ENCODE measurements at places on chromosomes 16 and 17.

DNA sequence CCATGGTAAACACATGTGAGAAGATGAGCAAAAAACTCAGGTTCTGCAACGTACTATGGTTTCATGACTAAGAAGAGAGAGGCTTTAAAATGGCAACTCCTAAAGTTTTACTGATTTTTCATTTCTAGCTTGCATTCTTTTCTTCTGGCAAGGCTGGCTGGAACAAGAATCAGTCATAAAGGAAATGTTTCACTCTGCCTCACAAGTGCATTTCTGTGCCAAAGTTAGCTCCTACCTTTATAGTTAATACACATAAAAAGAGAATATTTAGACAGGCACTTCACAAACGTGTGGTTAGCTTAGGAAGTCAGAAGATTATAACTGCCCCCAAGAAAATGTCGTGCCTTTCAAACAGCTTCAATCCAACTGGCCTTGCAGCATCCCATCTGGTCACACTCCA lies 417.1 kb upstream of the CDH11 start:
- no peak for DNase-seq

DNA sequence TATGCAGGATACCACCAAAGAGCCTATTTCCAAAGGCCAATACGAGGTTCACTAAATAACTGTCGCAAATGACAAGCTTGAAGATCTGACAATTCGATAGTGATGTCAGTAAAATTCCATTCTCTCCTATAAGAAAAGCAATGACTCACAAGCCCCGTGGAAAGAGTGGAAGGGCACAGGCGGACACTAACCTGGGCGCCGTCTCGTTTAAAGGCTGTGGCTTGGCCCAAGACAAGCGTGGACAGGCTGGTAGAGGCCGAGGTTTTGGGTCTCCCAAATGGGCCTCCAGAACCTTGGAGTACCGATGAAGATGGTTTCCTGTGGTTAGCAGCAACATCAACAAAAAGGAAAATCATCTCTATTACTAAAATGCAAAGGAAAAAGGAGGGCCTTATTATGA lies 16.5 kb upstream of the SLC38A8 start:
- DNase-seq = no peak

- DNase-seq = no peak
Measured at GRCh38 chr17:66580184-66580955, 254.5 kb upstream of the CACNG5 start.

- no peak for DNase-seq
Measured at GRCh38 chr17:45732926-45733505, 51.1 kb upstream of the CRHR1 start.

GRCh38 chr16:87201790-87202189 lies 115.4 kb downstream of the C16orf95 start:
- DNase-seq = no peak

GRCh38 chr17:38719943-38720641 lies 10.0 kb upstream of the CISD3 start:
- no peak for DNase-seq

DNA sequence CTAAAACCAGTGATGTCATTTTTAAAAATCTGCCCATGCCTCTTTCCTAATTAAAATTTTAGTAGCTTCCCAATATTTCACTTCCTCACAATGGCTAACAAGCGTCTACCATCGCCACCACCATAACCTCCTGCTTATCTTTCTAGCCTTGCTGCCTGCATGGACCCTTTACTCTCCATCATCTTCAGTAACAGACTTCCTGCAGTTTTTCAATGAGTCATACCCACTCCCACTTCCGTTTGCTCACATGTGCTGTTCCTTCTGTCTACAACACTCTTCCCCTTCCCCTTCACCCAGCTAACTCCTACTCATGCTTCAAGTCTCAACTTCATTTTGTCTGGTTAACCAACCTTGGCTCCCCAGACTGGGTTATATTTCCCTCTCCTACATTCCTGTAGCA lies 12.8 kb upstream of the SKAP1 start:
- DNase-seq = no peak

GRCh38 chr16:89931305-89931896 lies 8.3 kb downstream of the TUBB3 start:
- no peak for DNase-seq

DNA sequence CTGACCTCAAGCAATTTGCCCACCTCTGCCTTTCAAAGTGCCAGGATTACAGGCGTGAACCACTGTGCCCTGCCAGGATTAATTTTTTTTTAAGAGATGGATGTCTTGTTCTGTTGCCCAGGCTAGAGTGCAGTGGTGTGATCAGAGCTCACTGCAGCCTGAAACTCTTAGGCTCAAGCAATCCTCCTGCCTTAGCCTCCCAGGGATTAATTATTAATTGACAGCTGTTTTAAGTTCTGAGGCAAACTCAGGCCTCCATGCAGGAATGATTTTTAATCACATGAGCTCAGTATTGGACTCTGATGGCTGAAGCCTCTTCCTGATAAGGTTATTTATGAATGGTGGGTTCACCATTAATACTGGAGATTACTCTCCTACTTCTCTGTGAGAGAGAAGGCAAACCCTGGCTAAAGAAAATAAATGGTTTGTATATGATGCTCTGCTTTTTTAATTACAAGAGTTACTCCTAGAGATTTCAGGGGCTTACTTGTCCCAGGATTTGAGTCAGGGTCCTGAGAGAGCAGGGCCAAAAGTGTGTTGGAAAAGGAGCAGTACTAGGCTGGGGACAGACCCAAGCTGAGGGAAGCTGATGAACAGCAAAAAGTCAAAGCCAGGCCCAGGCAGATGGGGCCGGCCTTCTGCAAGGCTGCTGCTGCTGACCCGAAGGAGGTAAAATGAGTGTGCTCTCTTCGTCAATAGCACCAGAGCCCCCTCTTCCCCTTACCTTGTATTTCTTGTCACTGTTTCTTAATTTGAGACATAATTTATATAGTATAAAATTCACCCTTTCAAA lies 56.9 kb upstream of the HAS3 start:
- DNase-seq = no peak

DNA sequence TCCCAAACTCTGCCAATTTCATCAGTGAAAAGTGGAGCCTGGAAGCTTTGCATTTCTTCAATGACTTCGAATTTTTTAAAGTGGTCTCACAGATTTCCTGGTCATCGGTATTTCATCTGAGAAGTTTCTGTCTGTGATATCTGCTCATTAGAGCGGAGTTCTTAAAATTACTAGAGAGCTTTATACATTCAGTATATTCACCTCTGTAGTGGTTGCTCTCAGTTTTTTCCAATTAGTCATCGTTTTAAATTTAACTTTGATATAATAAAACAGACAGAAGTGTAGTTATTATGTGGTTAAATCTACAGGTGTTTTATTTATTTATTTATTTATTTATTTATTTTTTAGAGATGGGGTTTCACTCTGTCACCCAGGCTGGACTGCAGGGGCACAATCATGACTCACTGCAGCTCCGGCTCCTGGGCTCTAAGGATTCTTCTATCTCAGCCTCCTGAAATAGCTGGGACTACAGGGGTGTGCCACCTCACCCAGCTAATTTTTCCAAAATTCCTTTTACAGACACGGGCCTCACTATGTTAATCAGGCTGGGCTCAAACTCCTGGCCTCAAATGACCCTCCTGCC lies 16.0 kb downstream of the ARHGAP17 start:
- no peak for DNase-seq

DNA sequence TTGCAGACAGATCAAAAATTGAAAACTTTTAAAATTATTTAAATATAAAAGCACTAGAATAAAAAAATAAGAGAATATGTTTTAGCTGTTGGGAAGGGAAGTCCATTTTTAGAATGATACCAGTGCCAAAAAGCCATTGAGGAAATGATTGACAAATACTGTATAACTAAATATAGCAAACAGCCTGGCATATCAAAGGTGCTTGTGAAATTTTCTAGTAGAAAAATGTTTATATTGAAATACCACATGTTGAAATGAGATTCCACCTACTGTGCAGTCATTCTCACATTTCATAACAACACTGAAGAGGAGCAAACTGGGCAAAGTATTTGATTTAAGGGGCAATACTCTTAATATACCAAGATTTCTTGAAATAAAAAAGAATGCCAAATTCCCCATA lies 183.5 kb downstream of the PHKB start:
- no peak for DNase-seq

GRCh38 chr16:19184823-19185509 lies 16.9 kb downstream of the SYT17 start:
- no peak for DNase-seq

GRCh38 chr16:4572715-4573114 lies 16.6 kb downstream of the C16orf96 start:
- DNase-seq = no peak

GRCh38 chr17:73091410-73091769 lies 1.1 kb downstream of the SLC39A11 start:
- no peak for DNase-seq

Data from hematopoietic multipotent progenitor cell treated with erythropoietin and hydrocortisone succinate and interleukin-3 and kit ligand, for 17 days (in vitro differentiated cells).